CD8-positive, alpha-beta memory T cell (primary cell): ENCODE measurements at places on chromosomes 3 and 15. TPM values are rescaled to one million over a fixed set of nuclear protein-coding genes. Genes with fewer than 3 reads are reported as not detected.

MORC1 gene
- not detected for total RNA-seq

DNA sequence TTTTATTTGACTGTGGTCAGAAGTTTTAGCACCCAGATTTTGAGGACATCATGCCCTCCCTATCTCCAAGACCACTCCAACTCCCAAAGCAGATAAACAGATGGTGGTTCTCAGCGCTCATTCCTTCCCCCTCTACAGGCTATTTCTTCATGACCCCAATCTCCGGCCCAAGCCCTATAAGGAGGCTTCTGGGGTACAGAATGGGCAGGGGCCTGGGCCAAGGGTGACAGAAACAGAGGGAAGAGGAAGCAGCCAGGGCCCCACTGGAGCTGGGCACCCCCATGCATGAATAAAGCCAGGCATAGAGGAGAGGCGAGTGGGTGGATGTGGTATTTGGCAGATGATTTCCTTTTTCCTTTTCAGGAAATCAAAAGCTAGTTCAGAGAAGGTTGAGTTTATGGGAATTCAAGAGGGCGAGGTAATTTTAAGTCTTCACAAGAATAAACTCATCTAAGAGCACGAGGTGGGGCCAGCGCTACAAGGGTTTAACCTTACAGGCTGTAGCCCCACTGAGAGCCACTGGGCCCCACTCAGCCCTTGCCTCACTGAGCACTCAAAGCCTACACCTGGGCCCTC lies 104.8 kb upstream of the HERC1 start:
- H3K27me3 ChIP-seq, result no peaks in the 10 kb centered on the region
- H3K4me3 ChIP-seq, result no peak overlapping the region
- no peaks in the 10 kb centered on the region for H3K36me3 ChIP-seq
- peaks cover 32% of the 10 kb centered on the region for H3K4me1 ChIP-seq
- no peak overlapping the region for H3K27ac ChIP-seq
- no peak for DNase-seq

SYNPR gene
- not detected for total RNA-seq

GRCh38 chr3:13851997-13852637 lies 27.8 kb downstream of the WNT7A start:
- H3K27ac ChIP-seq, result no peak overlapping the region
- H3K4me3 ChIP-seq, result no peak overlapping the region

DNA sequence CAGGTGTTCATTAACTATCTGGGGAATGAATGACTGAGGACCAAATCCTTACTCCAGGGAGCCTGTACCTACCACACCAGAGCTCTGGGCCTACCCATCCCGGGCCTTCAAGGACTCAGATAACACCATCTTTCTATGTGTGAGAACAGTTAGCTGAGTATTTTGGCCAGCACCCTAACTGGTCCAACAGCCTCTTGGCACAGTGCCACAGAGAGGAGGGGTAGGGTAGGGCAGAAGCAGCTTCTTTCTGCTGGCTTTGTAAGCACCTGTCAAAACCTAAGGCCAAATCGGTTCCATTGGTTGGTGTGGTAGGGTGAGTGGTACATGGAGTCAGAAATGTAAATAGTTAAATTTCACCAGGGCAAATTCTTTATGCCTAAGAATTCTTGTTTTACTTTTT lies 26.7 kb downstream of the ISL2 start:
- H3K4me3 ChIP-seq, result no peak overlapping the region
- H3K27me3 ChIP-seq, result no peaks in the 10 kb centered on the region
- H3K27ac ChIP-seq, result no peak overlapping the region
- H3K36me3 ChIP-seq, result no peaks in the 10 kb centered on the region
- no peaks in the 10 kb centered on the region for H3K4me1 ChIP-seq

GRCh38 chr15:62799037-62799436 lies 243.5 kb upstream of the TPM1 start:
- no peak overlapping the region for H3K4me3 ChIP-seq
- no peaks in the 10 kb centered on the region for H3K27me3 ChIP-seq
- no peaks in the 10 kb centered on the region for H3K36me3 ChIP-seq
- no peak overlapping the region for H3K27ac ChIP-seq

GRCh38 chr3:57046101-57046765 lies 14.2 kb upstream of the SPATA12 start:
- no peak overlapping the region for H3K4me3 ChIP-seq
- no peaks in the 10 kb centered on the region for H3K36me3 ChIP-seq
- no peak for DNase-seq
- H3K27ac ChIP-seq, result no peak overlapping the region
- H3K27me3 ChIP-seq, result no peaks in the 10 kb centered on the region
- no peaks in the 10 kb centered on the region for H3K4me1 ChIP-seq

ZNF80 gene
- 2.3 TPM for total RNA-seq

DNA sequence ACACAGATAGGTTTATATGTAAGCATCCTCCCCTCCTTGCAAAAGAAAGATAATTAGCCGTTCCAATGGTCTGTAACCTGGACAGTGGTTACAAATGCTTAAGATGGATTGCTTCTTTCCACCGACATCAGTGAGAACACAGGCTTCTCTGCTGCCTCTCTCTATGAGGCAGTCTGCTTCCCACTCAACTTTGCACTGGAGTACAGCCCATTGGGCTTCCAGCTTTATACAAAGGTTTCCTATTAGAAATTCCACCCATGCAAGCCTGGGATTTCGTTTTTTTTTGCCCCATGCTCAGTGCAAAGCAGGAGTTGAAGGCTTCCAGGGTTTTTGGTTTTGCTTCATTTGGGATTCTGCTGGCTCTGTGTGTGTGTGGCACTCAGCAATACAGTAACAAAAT lies 47.3 kb upstream of the C3orf22 start:
- no peaks in the 10 kb centered on the region for H3K36me3 ChIP-seq
- no peaks in the 10 kb centered on the region for H3K27me3 ChIP-seq
- no peak overlapping the region for H3K27ac ChIP-seq
- H3K4me3 ChIP-seq, result no peak overlapping the region
- H3K4me1 ChIP-seq, result no peaks in the 10 kb centered on the region

- DNase-seq, result peak; percentile 25
- H3K4me1 ChIP-seq, result peaks cover 11% of the 10 kb centered on the region
- no peak overlapping the region for H3K27ac ChIP-seq
- no peak overlapping the region for H3K4me3 ChIP-seq
- no peaks in the 10 kb centered on the region for H3K27me3 ChIP-seq
Observed at GRCh38 chr3:72134989-72135451, 350.1 kb upstream of the PROK2 start.

- no peaks in the 10 kb centered on the region for H3K36me3 ChIP-seq
- no peak for DNase-seq
- H3K27ac ChIP-seq, result no peak overlapping the region
- H3K27me3 ChIP-seq, result no peaks in the 10 kb centered on the region
Observed at GRCh38 chr3:43178891-43179366, 73.0 kb upstream of the POMGNT2 start.

GRCh38 chr3:180183346-180183745 lies 146.6 kb upstream of the PEX5L start:
- H3K4me1 ChIP-seq, result no peaks in the 10 kb centered on the region
- no peaks in the 10 kb centered on the region for H3K27me3 ChIP-seq
- H3K4me3 ChIP-seq, result no peak overlapping the region
- no peak overlapping the region for H3K27ac ChIP-seq
- no peaks in the 10 kb centered on the region for H3K36me3 ChIP-seq
- DNase-seq, result no peak

DNA sequence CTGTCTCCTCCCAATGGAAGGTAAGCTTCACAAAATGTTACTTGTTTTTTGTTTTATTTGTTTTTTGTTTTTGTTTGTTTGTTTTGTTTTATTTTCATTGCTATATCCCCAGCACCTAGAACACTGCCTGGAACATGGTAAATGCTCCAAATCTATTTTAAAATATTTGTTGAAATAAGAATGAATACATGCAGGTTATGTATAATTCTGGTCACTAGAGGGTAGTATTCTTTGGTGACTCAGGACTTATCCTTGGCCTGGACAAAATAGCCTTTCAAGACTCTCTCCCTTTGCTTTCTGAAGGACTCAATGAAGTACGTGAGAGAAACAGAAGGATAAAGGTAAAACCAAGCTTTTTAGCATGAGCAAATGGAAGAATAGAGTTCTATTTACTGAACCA lies 46.9 kb upstream of the PPP2R3A start:
- DNase-seq, result no peak
- no peaks in the 10 kb centered on the region for H3K27me3 ChIP-seq
- H3K4me1 ChIP-seq, result no peaks in the 10 kb centered on the region
- no peak overlapping the region for H3K4me3 ChIP-seq

DNA sequence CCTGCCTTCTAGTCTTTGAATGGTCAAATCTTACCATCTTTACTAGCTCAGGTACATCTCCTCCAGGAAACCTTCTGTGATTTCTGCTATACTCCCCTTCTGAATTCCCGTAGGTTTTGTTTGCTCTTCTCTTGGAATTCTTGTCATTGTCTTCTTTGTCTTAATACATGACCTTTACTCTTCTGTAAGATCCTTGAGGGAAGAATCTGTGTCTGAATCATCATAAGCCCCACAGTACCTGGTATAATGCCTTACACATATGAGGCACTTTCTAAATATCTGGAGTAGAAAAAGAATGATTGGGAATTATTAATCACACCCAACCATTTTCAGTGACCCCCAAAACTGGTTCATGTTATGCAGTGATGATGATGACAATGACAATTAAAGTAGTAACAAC lies 210.1 kb upstream of the NR2E3 start:
- H3K36me3 ChIP-seq, result no peaks in the 10 kb centered on the region
- H3K4me1 ChIP-seq, result no peaks in the 10 kb centered on the region
- H3K4me3 ChIP-seq, result no peak overlapping the region
- H3K27me3 ChIP-seq, result no peaks in the 10 kb centered on the region
- H3K27ac ChIP-seq, result no peak overlapping the region
- no peak for DNase-seq

GRCh38 chr3:71453822-71454511 lies 129.6 kb downstream of the FOXP1 start:
- no peaks in the 10 kb centered on the region for H3K36me3 ChIP-seq
- DNase-seq, result no peak
- peaks cover 100% of the 10 kb centered on the region for H3K4me1 ChIP-seq
- H3K27ac ChIP-seq, result peak overlapping the region; percentile 14

GRCh38 chr3:172311217-172311616 lies 137.0 kb downstream of the GHSR start:
- H3K27me3 ChIP-seq, result no peaks in the 10 kb centered on the region
- DNase-seq, result no peak
- H3K36me3 ChIP-seq, result peaks cover 9% of the 10 kb centered on the region

SH2D7 gene
- not detected for total RNA-seq

SCN11A gene
- 0.07 TPM for total RNA-seq

DNA sequence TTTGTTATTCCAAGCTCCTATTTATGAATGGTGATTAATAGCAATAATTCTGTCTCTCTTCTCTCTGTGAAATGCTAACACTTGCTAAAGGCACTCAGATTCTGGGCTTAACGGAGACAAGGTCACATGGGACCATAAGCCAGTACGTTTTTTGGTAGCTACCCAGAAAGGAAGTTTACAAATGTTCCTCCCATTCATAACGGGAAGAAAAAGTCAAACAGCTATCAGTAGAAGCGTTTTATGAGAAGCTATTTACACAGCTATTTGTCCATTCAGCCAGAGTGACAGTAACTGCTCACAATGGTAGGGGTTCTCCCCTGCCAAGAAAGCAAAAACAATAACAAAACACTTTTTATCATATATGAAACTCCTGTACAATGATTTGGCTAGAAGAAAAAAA lies 51.5 kb downstream of the ZMAT3 start:
- no peak for DNase-seq
- no peak overlapping the region for H3K4me3 ChIP-seq
- H3K36me3 ChIP-seq, result no peaks in the 10 kb centered on the region
- peaks cover 14% of the 10 kb centered on the region for H3K4me1 ChIP-seq
- no peaks in the 10 kb centered on the region for H3K27me3 ChIP-seq

USP3 gene
- 38.0 TPM for total RNA-seq

ASB7 gene
- total RNA-seq, result 16.0 TPM

- no peak overlapping the region for H3K27ac ChIP-seq
- no peaks in the 10 kb centered on the region for H3K27me3 ChIP-seq
- no peaks in the 10 kb centered on the region for H3K36me3 ChIP-seq
- H3K4me1 ChIP-seq, result no peaks in the 10 kb centered on the region
- no peak for DNase-seq
- no peak overlapping the region for H3K4me3 ChIP-seq
Observed at GRCh38 chr3:146929696-146930095, 324.6 kb upstream of the PLSCR5 start.

ARMC8 gene
- total RNA-seq, result 47.7 TPM

ADIPOQ gene
- total RNA-seq, result not detected

GRCh38 chr15:92271179-92271578 lies 122.5 kb upstream of the ST8SIA2 start:
- H3K27ac ChIP-seq, result no peak overlapping the region
- H3K36me3 ChIP-seq, result no peaks in the 10 kb centered on the region
- no peak overlapping the region for H3K4me3 ChIP-seq
- H3K4me1 ChIP-seq, result no peaks in the 10 kb centered on the region
- no peaks in the 10 kb centered on the region for H3K27me3 ChIP-seq

- H3K4me1 ChIP-seq, result peaks cover 32% of the 10 kb centered on the region
- peaks cover 71% of the 10 kb centered on the region for H3K36me3 ChIP-seq
- no peak for DNase-seq
Observed at GRCh38 chr3:16322189-16322588, 57.2 kb downstream of the OXNAD1 start.

GABRR3 gene
- not detected for total RNA-seq

GRCh38 chr15:63858881-63859280 lies 25.1 kb upstream of the HERC1 start:
- no peaks in the 10 kb centered on the region for H3K27me3 ChIP-seq
- DNase-seq, result no peak
- H3K4me3 ChIP-seq, result no peak overlapping the region
- no peaks in the 10 kb centered on the region for H3K36me3 ChIP-seq

DNA sequence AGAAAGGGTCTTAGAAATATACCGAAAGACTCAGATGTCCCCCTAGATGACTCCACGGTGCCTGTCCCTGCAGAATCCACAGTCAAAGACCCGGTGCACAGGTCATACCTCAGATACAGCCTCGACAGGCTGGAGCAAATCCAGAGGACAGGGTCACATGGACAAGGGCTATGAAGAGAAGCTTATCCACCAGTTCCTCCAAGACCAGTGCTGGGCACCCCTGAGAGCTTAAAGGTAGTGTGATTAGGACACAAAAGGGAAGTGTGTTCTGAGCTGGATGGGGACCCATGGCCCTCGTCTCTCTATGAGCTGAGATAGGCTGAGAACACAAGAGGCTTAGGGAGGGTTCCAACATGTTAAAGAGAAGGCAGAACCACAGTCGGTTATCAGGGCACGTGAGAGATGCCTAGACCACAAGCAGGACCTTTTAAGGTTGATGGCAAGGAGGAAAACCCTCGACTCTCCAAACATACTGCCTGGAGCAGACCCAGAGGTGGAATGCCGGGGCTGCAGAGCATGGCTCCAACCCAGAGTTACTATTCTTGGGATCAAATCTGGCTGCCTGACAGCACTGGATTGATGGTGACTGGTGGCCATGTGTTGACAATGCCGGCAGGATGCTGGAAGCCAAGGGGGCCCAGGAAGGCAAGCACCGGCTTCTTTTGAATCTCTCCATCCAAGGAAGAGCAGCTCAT lies 46.9 kb downstream of the ADCY5 start:
- H3K4me3 ChIP-seq, result no peak overlapping the region
- H3K4me1 ChIP-seq, result no peaks in the 10 kb centered on the region
- no peaks in the 10 kb centered on the region for H3K36me3 ChIP-seq
- no peak for DNase-seq
- H3K27ac ChIP-seq, result no peak overlapping the region
